ENCODE measurements at places on chromosomes 5 and 9.

GRCh38 chr5:111071413-111071812 lies at the start of gene TSLP:
Gene TSLP (plus strand): TSS chr5:111071713. CDS start chr5:111071891, 178 bp downstream.
- DNase-seq, result no peak

DNA sequence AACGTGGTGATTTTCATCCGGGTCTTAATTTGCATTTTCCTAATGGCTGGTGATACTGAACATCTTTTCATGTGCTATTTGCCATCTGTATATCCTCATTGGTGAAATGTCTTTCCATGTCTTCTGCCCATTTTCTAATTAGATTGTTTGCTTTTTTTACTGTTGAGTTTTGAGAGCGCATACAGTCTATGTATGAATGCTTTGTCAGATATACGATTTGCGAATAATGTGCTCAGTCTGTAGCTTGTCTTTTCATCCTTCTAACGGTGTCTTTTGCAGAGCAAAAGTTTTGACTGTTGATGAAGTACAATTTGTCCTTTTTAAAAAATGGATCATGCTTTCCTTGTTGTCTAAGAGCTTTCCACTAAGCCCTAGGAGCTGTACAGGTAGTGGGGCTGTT lies 143.0 kb downstream of the RGS3 start:
- no peak for DNase-seq

DNA sequence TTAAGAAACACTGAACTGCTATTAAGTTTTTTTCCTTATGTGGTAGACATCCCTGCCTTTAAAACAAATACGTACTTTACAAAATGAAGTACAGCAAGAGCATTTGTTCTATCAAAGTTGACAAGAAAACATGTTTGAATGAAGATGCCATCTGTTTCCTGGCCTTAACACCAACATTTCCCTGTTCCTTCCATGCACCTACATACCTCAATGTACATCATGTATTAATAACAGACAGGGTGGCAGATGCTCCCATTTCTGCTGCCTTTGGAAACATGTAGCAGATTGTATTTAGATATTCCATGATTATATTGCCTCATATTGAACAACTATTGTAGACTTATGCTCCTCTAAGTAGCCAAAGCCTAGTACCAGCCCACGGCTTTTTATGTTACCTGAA lies 104.4 kb downstream of the PJA2 start:
- no peak for DNase-seq

DNA sequence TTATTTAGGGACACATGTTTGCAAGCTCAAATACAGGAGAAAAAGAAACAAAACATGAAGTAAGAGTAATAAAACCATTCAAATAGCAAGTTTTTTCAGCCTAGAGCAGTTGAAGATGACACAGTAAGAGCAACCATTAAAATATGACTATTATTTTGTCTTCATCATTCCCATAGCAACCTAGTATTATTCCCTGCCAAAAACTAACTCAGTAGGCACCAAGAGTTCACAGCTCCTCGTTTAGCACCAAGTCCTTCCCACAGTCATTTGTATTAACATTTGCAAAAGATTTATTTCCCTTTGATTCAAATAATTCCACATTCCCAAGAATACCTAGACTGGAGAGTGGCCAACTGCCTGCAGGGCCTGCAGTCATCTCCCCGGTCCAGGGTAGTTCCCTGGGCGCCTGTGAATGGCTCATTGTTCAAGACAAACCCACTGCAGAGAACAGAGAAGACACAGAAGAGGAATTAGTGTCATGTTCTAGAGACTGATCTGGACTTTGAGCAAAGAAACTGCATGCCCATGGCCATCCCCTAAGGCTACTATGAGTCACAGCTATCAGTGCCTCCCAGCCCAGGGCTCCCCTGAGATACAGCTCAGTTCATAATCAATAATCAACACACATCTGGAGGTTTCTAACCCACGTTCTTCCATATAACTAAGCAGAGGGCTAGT lies 139.1 kb upstream of the MAP3K1 start:
- DNase-seq, result no peak

DNA sequence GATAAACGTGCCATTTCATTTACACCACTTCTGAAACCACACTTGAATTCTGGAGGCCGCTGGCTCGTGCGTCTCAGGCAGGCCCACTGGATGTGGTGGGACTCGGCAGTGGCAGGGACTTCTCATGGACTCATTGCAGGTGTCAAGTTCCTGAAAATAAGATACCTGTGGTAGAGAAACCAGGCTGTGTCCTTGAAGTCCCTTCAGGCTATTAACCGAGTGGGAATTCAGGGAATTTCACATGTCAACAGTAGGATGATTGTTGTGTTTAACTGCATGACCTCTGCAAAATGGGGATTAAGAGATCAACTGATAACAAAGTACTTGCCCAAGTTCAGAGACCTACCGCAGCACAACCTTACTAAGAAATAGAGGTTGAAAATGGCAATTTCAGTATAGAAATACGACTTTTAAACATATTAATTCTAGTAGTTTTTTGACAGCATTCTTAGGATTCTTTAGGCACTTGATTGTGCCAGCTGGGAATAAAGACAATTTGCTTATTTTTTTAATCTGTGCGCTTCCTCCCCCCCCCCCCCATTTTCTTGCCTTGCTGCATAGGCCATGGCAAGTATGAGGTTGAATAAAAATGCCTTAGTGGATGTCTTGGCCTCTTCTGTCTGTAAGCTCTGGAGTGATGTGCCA lies 26.8 kb downstream of the TRIP13 start:
- DNase-seq, result no peak

DNA sequence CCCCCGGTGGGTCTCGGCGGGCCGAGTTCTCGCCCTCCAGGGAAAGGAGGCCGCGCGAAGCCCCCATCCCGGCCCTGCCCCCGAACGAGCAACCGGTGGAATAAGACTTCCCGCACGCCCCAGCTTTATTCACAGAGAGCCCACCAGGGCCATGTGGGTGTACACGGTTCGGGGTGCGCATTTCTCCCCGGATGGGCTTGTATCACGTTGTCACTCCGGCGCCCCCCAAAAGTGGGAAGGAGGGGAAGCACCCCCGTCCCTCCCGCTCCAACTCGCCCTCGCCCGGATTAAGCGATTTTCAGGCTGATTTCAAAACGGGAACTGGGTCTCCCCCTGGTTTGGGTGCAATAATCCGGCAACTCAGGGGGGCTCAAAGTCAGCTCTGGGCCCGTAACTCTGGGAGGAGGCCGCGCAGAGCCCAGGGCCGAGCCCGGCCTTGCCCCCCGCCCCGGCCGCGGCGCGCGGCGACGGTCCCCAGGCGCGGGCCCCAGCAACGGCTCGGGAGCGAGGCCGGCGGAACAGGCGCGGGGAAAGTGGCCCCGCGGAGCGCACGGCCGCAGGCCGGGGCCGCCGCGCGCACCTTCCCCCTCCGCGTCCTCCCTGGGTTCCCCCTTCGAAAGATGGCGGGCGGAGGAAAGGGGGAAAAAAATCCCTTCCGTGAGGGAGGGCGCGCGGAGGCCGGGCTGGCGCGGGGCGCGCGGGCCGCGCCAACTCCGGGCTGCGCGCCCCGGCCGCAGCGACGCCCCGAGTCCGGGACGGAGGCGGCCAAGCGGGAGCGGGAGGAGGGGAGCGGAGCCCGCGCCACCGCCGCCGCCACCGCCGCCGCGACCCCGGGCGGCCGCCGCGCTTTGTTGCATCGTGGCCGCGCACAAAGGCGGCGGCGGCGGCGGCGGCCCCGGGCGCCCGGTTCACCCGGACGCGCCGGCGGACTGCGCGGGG lies 644 bp downstream of the BRD3 start:
- DNase-seq, result peak; percentile 15

GRCh38 chr5:58946230-58946629 lies 363.4 kb downstream of the RAB3C start:
- DNase-seq, result no peak

GRCh38 chr5:54136516-54137440 lies 173.6 kb downstream of the ARL15 start:
- no peak for DNase-seq

DNA sequence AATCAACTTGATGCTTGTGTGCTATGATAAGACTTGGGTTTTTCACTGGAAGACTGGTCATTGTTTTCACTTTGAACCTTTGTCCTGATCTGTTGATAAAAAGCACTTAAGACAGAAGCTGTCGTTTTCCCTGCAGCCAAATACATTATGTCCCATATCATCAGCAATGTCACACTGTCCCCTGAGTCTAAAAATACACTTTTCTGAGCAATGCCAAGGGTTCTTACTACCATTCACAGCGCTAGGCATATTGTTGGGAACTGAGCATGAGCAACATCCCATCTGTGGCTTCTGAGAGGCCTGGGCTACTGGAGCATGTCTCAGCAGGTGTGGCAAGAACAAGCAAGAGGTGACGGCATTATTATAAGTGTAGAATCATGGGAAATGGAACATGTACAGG lies 81.8 kb downstream of the SEMA6A start:
- DNase-seq, result no peak

GRCh38 chr5:118653183-118653582 lies 335.2 kb downstream of the DTWD2 start:
- no peak for DNase-seq

DNA sequence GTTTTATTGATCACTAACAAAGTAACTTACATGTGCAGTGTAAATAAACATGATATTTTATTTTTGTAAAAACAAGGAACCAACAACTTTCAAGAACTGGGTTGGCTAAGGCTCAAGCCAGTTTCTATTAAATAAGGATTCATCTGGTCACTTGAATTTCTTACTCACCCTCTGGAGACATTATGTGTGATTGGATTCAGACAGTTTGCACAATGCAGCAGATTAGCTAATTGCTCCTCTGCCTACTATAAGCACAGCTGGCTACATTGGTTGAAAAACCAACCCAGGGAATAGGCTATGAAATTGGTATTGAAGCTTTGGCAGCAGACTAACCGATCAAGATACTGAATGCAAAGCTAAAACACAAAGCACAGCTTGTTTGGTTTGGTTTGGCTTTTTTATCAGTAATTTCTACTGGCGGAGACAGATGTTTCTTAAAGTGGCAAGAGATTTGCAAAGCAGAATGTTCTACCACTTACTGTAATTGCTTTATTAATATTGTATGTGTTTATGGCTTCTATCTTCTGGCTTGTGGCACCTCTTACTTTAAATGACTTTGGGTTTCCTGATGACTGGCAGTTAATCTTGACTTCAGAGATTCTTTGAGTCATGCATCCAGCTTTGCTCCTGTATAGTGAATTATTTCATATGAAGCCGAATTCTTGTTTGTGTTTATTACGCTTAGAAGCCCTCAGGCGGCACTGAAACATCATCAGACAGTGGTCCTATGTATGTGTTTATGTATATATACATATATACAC lies 231.5 kb downstream of the MPDZ start:
- peak; percentile 4 for DNase-seq

GRCh38 chr9:31146485-31147166 lies 1237.8 kb upstream of the ACO1 start:
- no peak for DNase-seq

GRCh38 chr9:18564018-18564880 lies 90.3 kb downstream of the ADAMTSL1 start:
- DNase-seq, result no peak

- DNase-seq, result no peak
These were observed 97.1 kb downstream of the ADCY2 start for GRCh38 chr5:7493081-7493480.

DNA sequence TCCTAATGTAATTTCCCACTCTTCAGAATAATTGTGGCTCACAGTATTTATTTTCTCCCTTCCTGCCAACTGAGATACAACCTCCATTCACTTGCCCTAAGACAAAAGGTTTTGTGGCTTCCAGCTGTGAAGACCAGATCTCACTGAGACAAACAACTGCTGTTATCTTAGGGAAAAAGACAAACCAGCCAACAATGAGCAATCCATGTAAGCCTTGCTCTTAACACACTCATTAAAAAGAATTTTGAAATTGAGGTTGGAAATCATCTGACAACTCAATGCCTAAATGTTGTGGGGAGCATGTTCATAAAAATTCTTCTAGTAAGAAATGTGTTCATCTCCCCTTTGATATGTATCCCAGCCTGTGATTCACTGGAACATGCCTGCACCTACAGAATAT lies 132.9 kb downstream of the ADAMTSL1 start:
- DNase-seq, result peak; percentile 37

DNA sequence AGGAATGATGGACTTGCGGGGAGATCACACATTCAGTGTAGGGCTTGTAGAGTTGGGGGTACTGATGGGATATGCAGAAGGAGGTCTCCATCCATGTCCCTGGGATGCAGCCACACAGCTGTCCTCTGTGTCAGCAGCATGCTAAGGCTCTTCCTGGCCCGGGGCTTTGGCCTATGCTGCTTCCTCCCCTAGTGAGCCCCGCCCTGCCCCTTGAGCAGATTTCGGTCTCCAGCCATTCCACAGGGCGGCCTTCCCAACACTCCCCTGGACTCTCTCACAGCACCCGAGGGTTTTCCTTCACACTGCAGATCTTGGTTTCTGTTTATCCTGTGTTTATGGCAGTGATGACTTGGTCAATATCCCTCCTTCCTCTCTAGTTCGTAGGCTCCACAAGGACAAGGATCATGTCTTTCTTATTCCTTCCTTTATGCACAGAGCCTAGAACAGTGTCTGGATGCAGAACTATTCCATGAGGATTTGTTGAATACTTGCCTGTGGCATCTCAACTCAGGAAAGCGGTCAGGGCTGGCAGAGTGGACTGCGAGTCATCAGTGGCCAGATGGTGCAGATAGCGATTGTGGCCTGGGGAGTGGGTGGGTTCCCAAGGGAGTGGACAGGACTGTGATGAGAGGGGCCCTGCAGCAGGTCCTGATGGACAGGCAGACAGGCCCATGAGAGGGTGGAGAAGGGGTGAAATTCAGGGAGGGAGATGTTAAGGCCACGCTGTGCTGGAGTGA lies 114.2 kb downstream of the RGS3 start:
- peak; percentile 79 for DNase-seq

DNA sequence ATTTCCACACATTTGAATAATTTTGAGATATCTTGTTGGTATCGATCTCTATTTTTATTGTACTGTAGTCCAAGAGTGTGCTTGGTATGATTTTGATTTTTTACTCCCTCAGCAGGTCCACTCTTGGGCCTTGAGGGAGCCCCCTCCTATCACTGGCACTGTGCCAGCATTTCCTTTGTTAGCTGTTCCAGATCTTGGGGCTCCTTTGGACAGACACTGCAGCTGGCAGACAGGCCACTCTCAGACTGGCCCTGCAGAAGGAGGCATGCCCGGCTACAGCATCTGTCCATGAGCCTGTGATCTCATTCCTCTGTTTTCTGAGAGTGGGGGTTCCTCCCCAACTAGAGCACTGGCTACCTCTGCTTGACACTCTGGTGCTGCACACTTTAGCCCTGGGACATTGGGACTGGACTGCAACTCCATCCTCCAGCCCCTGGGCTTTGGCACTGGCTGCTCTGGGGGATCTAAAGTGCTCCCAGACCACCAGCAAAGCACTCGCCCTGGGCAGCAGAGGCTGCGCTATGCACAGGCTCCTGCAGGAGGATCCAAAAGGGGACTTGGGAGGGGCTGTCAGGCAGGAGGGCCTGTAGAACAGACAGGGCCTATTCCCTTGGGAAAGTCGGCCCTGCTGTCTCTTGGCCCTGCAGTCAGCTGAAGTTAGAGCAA lies 271.3 kb upstream of the DMAC1 start:
- no peak for DNase-seq

GRCh38 chr5:83370957-83371356 lies 100.6 kb upstream of the VCAN start:
- no peak for DNase-seq

DNA sequence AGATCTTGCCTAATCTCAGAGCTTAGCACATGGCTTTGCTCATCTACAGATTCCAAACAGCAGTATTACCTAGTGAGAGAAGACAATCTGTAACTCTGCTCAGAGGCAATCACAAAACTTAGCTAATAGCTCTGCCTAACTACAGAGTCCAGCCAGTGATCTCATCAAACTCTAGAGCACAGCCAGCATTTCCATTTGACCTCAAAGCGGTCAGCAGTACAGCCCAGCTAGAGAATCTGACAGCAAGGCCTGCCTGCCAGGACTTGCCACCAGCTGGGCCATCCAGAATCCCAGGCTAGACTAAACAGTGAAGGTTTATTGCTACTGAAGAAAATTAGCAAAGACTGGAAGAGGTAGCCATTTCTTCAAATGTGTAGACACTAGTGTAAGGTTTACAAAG lies 217.9 kb upstream of the VLDLR start:
- peak; percentile 16 for DNase-seq

Measured in fibroblast of mammary gland (primary cell).